ENCODE measurements at places on chromosomes 4 and X.

- DNase-seq: no peak
These were observed 17.0 kb downstream of the FAM9A start for GRCh38 chrX:8784162-8784561.

DNA sequence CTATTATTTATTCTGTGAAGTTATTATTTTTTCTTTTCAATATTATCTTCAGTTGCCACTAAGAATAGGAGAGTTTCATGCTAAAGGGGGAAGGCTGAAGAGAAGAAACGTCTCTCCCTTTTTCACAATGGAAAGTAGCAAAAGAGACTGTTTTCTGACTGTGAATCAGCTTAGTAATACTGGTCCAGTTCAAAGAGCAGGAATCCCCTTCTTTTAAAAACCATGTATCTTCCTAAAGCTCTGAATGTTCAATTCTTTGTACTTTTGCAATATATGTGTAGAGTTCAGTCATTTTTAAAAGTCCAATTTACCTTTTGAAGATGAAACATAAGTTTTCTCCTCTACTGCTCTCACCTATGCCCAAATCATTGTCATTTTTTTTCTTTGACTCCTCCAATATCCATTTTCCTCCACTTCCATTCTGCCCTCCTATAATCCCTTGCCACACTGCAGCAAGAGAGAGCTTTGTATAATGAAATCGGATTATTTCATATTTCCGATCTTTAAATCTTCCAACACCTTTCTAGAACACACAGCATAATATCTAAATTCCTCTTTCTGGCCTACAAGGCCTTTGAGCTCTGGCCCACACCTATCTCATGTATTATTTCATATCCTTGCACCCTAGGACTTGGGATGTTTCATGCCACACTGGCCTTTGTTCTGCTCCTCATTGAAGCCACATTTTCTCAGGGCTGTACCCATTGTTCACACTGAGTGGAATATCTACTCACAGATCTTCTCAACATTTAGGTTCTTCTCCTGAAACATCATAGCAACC is 195.3 kb downstream of the CAMK2D start:
- DNase-seq: no peak

DNA sequence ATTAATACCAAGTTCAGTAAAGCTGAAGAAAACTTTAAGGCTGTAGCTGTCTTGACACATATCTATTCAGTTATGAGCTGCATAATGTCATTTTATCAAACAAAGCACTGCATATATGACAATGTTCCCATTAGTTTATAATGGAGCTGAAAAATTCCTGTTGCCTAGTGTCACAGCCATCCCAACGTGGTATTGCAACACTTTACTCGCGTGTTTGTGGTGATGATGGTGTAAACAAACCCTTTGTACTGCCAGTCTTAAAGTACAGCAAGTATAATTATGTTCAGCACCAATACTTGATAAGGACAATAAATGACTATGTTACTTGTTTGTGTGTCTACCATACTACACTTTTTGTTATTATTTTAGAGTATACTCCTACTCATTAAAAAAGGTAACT is 1415.6 kb upstream of the PCDH7 start:
- DNase-seq: no peak

DNA sequence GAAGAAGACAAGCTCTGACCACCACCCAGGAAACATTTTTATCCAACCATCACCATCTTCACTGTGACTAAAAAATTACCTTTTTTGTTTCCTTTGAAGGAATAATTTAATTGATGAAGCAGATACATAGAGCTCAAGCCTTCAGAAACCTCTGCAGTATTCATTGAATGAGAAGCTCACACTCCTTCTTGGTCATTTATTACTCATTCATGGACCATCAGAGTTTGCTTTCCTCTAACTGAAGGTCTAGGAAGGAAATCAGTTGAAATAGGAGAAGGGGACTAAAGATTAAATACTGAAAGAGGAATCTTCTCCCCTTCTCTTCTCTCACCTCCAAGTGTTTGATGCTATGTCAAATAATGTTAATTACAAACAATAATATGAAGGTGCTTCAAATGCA is 290.6 kb upstream of the KLF3 start:
- no peak for DNase-seq

DNA sequence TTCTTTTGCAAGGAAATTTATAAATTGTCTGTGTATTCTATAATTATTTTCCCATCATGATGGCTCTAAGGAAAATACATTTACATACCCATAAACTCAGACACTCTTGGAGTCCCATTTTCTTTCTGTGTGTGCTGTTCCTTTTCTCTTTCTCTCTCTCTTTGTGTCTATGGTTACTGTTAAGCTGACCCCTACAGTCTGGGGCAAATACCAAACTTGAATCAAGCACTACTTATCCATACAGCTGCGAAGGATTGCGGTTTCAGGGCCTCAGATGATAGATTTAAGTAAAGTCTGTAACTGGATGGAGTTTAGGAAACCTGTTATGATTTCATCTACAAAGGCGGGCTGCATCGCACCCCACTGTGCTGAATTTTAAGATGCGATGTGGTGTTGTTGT is 150.2 kb downstream of the SHROOM3 start:
- no peak for DNase-seq

- DNase-seq: no peak
These were observed 54.1 kb downstream of the APBB2 start for GRCh38 chr4:41160012-41160789.

GRCh38 chr4:185912779-185913178 is 100.8 kb upstream of the SORBS2 start:
- DNase-seq: no peak

DNA sequence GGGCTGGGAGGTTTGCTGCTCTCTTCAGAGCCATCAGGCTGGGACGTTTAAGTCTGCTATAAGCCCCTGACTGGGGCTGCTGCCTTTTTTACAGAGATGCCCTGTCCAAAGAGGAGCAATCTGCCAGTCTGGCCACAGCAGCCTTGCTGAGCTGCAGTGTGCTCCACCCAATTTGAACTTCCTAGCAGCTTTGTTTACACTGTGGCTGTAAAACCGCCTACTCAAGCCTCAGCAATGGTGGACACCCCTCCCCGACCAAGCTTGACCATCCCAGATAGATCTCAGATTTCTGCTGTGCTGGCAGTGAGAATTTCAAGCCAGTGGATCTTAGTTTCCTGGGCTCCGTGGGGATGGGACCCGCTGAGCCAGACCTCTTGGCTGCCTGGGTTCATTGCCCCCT is 40.7 kb downstream of the SPATA18 start:
- DNase-seq: no peak

DNA sequence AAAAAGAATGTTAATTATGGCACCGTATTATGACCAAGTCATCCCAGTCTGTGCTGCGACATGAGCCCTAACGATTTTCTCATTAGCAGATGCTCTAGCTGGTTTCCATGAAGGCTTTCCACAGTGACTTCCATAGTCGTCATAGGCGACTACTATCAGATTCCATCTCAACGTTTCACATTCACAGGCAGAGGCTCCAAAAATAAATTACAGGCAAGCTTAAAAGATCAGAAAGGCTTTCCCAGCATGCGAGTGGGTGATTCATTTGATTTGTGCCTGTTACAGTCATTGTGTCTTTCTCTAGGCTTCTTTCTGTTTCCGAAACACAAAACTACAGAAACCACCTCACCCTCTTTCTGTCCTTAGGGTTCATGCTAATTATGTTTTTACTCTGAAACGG is 43.2 kb downstream of the PALLD start:
- no peak for DNase-seq

DNA sequence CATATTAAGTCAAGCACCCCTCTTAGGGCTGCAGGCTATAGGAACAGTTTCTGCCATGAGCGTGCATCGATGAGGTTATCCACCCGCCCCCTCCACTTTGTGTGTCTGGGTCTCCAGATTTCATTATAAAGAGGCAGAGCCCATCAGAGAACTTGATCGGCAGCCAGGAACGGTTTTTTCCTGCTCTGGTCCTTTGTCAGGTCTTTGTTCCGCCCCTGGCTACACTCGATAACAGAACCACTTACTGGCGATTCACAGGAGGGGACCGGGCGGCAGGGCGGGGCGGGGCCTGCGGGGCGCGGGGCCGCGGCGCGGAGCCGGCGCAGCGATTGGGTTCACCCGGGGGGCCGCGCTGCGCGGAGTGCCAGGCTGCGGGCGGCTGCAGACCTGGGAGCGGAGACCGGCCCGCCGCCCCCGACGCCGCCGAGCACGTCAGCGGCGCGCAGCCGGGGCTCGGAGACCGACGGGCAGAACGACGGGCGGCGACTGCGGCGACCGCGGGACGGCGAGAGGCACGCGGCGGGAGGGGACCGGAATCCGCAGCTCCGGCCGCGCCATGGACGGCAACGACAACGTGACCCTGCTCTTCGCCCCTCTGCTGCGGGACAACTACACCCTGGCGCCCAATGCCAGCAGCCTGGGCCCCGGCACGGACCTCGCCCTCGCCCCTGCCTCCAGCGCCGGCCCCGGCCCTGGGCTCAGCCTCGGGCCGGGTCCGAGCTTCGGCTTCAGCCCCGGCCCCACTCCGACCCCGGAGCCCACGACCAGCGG is at the start of gene SLC10A4:
TSS of gene SLC10A4 (plus strand) at position 338 of the 771 bp plus-strand sequence. CDS start at position 557, 219 bp downstream.
- DNase-seq: no peak

DNA sequence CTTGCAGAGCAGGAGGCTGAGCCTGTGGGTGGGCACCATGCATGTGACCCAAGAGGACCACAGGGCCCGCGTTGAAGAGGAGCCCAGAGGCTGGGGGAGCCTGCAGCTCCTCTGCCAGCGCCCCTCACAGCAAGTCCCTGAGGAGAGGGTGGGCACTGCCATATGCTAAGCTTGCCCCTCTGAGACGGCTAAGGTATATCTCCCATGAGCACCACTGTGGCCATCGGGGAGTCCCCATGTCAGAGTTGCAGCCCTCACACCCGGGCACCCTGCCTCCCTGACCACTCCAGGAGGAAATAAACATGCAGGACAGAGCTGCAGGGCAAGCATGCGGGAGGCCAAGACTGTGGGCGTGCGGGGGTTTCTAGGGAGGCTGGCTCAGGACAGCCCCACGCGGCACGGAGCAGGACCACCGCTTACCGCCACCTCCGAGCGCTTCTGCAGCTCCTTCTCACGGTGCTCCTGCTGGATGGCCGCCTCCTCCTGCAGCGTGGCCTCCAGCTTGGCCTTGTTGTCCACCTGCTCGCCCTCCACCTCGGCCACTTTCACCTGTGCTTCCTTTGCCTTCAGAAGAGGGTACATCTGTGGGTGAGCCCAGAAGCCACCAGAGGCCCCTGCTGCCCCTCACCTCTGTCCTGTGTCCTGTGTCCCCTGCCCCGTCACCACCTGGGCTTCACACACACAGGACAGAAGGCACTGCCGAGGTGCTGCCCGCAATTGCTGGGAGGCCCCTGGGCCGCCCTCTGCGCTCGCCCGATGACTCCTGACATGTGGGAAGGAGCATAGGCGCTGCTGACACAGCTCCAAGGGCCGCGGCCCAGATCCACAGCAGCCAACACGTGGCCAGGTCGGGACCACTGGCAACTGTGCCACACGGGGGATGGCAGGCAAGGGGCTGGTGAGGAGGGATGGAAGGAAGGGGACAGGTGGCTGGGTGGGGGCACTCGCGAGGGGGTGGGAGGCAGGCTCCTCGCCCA is 29.8 kb downstream of the FGFR3 start:
- DNase-seq: no peak

DNA sequence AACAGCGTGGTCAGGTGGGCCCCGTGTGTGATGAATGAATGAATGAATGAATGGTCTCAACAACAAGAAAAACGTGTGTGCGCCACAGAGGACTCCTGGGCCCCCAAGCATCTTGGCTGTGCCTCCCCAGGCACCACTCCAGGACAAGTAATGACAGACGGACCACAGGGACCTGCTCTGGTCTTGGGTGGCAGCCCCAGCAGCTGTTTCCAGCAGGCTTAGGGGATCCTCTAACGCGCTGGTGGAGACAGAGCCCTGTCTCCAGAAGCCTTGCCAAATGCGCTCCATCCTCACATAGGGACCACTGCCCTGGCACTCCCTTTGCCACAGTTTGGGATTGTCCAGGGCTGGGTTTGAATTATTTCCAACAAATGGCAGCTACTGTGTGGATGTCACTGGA is 39.1 kb downstream of the PSAPL1 start:
- DNase-seq: no peak

DNA sequence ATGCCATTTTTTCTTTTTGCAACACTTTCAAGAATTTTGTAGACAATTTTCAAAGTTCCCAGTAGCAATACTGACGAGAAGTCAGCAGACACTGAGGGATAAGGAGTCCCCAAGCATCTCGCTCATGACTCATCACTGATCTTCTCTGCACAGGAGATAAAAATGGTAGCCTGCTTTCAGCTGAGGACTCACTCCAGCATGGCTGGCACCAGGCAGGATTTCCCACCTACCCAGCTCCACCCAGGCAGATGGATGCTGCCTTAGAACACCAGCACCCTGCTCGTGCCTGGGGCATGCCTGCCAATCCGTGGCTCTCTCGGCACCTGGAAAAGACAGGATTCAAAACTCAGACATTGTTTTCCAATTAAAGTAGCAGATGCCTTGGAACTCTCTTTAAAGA is 24.9 kb downstream of the JAKMIP1 start:
- DNase-seq: no peak

- no peak for DNase-seq
These were observed 137.6 kb downstream of the CPZ start for GRCh38 chr4:8730159-8730558.

DNA sequence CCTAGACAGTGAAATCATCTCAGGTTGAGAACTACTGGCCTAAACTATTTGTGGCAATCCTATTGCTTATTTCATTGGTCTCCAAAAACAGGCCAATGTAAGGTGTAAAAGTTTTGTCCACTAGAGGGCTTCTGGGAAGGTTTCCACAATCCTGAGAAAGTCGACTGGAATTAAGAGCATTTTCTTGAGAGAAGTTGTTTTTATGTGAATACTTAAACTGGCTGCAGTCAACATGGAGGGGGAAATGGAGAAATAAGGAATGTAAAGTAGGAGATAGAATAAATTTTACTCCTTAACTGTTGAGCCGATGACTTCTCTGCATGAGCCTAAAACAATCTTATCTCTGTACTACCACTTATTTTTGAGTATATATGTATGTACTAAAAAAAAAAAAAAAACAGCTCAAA is 11.0 kb upstream of the EIF4E start:
- DNase-seq: no peak

- no peak for DNase-seq
These were observed 30.9 kb downstream of the RASSF6 start for GRCh38 chr4:73589261-73589847.

DNA sequence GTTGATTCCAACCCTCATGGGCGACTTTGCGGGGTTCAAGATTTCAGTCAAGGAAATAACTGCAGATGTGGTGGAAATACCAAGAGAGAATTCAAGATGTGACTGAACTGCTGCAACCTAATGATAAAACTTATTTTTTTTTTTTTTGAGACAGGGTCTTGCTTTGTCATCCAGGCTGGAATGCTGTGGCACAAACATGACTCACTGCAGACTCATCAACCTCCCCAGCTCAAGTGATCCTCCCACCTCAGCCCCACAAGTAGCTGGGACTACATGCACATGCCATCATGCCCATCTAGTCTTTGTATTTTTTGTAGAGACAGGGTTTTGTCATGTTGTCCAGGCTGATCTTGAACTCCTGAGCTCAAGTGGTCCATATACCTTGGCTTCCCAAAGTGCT is 19.5 kb upstream of the WDFY3 start:
- no peak for DNase-seq

Measured in stimulated activated CD8-positive, alpha-beta memory T cell treated with anti-CD3 and anti-CD28 coated beads, Interleukin-2, amount 100 ng/mL, for 1 hour (primary cell).